ENCODE measurements at places on chromosomes 16 and 17.

- DNase-seq, result no peak
These were observed 1.8 kb upstream of the C1QTNF8 start for GRCh38 chr16:1097800-1098199.

- no peak for DNase-seq
These were observed 13.7 kb downstream of the UNC45B start for GRCh38 chr17:35161281-35161761.

- DNase-seq, result no peak
These were observed 3.3 kb upstream of the HBM start for GRCh38 chr16:162271-162991.

DNA sequence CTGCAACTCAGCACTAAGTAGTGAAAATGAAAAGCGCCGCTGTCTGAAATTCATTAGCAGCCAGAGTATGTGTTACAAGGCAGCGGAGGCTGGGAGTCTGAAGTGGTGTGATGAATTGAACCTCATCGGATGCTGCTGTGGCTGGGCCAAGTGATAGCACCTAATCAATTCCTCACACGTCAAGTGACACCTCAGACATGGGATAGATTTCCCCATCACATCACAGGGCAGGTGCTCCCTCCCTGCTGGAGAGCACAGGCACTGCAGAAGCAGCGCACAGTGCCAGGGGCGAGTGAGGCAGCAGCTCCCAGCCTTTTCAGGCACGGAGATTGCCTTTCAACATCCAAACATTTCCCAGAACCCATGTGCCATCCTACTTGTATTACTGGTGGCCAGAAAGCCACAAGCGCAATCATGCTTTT is 32.2 kb downstream of the DRC3 start:
- DNase-seq, result no peak

GRCh38 chr16:86665929-86666328 is 87.6 kb downstream of the FOXL1 start:
- no peak for DNase-seq

GRCh38 chr16:67170168-67170948 is at the start of gene NOL3:
NOL3 (plus strand) TSS chr16:67170538.
- no peak for DNase-seq

Measured in AG04449 (cell line).